ENCODE measurements at places on chromosomes 5 and 9.

- no peak for DNase-seq
Observed at GRCh38 chr9:131618071-131618479, 72.8 kb downstream of the PRRT1B start.

- no peak for DNase-seq
Observed at GRCh38 chr5:85647349-85648127, 970.2 kb upstream of the COX7C start.

- no peak for DNase-seq
Observed at GRCh38 chr9:89743216-89743572, 138.4 kb downstream of the GADD45G start.

DNA sequence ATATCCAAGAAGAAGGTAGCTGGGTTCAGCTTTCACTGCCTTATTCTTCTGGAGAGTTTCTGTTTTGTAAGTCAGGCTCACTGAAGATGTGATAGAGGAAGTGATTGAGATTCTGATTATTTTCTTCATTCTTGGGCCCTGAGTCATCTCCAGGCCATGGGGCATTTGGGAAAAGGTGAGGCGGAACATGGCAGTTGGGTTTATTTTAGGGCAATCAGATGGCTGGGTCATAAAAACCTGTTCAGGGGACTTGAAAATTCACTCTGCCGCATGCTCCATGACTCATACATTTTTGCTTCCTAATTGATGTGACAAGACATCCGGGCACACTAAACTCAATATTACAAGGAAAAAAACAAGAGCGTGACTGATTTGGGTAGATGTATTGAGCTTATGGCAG, 265.7 kb upstream of the KLF4 start:
- no peak for DNase-seq

- DNase-seq: no peak
Observed at GRCh38 chr9:86751207-86751606, 196.1 kb downstream of the GAS1 start.

DNA sequence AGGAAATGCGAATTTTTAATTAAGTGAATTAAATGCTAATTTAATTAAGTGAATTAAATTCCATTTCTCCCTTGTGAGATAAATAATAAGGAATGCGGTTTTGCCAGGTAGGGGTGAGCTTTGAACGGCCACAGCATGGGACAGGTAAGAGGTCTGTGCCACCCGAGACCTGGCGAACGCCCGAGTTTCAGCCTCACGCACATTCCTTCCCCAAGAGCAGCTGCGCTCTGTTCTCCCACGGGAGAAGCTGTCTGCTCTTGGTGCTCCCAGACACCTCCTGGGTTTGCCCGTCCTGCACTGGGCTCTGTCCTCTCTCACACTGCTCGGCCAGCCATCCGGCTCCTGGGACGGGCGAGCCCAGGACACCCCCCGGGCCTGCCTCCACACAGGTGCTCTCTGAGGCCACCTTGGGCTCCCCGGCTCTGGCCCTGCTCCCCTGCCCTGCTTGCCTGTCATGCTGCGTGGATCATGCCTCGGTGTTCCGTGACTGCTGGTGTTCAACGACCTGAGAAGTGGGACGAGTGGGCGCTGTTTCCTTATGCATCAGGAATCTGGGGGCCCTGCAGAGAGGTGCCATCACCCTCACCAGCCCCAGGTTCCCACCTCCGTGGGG, 13.7 kb upstream of the CAMSAP1 start:
- no peak for DNase-seq

- no peak for DNase-seq
Observed at GRCh38 chr9:95715868-95716435, 159.5 kb upstream of the ERCC6L2 start.

DNA sequence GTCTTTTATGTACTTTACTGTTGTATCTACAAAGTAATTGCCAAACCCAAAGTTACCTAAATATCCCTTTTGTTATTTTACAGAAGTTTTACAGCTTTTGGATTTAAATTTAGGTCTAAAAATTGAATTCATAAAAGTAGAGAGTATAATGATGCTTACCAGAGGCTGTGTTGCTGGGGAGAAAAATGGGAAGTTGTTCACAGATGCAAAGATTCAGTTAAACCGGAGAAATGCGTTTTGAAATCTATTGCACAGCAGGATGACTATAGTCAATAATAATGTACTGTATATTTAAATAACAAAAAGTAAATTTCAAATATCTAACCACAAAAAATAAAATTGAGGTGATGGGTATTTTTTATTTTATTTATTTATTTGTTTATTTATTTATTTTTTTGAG, 2.6 kb upstream of the ANKRD18A start:
- DNase-seq: no peak
